Tibial nerve (tissue), 4 donors: ENCODE measurements at places on chromosomes 4 and X. TPM values are rescaled to one million over a fixed set of nuclear protein-coding genes. Genes with fewer than 3 reads are reported as not detected.

Gene ZNF185
- 17.1 TPM for total RNA-seq

Gene NAT8L
- 11.1 TPM for total RNA-seq

Gene GJB1
- total RNA-seq: 17.6 TPM

GRCh38 chr4:35918491-35918977 lies 325.8 kb downstream of the ARAP2 start:
- H3K4me3 ChIP-seq: no peak overlapping the region
- no peak overlapping the region for H3K27ac ChIP-seq
- no peaks in the 10 kb centered on the region for H3K4me1 ChIP-seq
- no peaks in the 10 kb centered on the region for H3K36me3 ChIP-seq

DNA sequence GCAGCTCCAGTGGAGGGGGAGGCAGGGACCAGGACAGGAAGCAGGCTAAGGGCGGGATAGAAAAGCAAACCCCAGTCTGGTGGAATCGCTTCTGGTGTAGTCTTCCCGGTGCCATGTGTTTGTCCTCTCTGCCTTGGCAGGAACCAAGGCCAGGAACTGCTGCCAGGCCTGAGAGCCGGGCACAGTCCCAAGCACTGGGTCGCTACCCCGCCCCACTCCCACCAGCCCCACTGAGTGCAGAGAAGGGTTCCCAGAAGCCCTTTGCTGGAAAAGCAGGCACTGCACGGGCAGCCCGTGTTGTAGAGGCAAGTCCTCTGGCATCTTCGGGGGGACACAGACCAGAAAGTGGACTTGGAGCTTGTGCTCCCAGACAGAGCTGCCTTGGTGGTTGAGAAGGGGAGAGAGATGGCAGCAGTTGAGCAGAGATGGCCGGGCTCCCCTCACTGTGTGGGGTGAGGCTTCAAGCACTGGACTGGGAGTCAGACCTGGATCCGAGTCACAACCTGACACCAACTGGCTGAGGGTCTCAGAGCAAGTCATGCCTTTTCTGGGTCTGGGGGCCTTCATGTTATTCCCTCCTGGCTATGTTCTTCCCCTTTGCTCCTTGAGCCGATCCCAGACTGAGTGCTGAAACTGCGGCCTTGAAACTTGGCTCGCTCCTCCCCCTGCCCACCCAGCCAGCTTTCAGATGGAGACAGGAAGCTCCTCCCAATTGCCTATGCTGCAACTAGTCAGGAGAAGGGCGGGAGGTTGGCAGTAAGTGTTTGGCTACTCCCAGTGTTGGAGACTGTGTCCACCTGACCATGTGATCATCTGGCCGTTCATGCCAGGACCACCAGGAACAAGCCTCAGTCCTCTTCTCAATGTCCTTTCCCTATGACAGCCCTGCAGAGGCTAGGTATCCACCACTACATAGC lies 59.7 kb upstream of the MTM1 start:
- no peaks in the 10 kb centered on the region for H3K36me3 ChIP-seq
- peak overlapping the region; percentile 35 for H3K27ac ChIP-seq
- H3K4me1 ChIP-seq: peaks cover 49% of the 10 kb centered on the region
- no peaks in the 10 kb centered on the region for H3K27me3 ChIP-seq
- DNase-seq: peak; percentile 25
- H3K4me3 ChIP-seq: peak overlapping the region; percentile 24

- peaks cover 43% of the 10 kb centered on the region for H3K36me3 ChIP-seq
- H3K4me1 ChIP-seq: no peaks in the 10 kb centered on the region
- H3K27me3 ChIP-seq: no peaks in the 10 kb centered on the region
- no peak for DNase-seq
- H3K4me3 ChIP-seq: no peak overlapping the region
Observed at GRCh38 chr4:184007891-184008290, 102.8 kb downstream of the STOX2 start.

DNA sequence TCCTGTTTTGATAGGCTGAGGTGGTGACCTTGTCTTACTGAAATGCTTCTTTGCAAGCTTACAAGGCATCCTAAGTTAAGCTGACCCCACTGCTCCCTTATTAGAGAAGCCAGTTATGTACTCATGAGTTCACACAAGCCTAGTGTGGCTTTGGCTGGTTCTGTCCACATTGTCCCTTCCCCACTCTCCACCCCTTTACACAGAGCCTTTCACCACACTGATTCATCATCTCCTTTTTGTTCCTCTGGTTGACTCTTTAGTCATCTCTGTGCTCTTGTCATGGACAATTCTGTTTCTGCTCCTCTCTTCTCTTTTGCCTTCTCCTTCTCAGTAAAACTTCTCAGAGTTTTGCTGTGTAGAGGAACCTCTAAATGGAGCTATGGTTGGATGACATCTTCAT lies 4.9 kb downstream of the CHRNA9 start:
- no peaks in the 10 kb centered on the region for H3K36me3 ChIP-seq
- H3K27me3 ChIP-seq: no peaks in the 10 kb centered on the region
- no peaks in the 10 kb centered on the region for H3K4me1 ChIP-seq
- H3K27ac ChIP-seq: no peak overlapping the region
- no peak overlapping the region for H3K4me3 ChIP-seq

- no peak overlapping the region for H3K27ac ChIP-seq
- H3K4me1 ChIP-seq: no peaks in the 10 kb centered on the region
- no peak overlapping the region for H3K4me3 ChIP-seq
- no peaks in the 10 kb centered on the region for H3K36me3 ChIP-seq
Observed at GRCh38 chrX:9728261-9728660, 37.4 kb downstream of the GPR143 start.

- H3K36me3 ChIP-seq: no peaks in the 10 kb centered on the region
- no peaks in the 10 kb centered on the region for H3K27me3 ChIP-seq
- H3K27ac ChIP-seq: no peak overlapping the region
- H3K4me1 ChIP-seq: no peaks in the 10 kb centered on the region
- H3K4me3 ChIP-seq: no peak overlapping the region
Observed at GRCh38 chrX:63058204-63058603, 292.9 kb downstream of the SPIN4 start.

GRCh38 chr4:10164877-10165283 lies 48.3 kb upstream of the WDR1 start:
- H3K27ac ChIP-seq: no peak overlapping the region
- no peaks in the 10 kb centered on the region for H3K4me1 ChIP-seq
- no peak overlapping the region for H3K4me3 ChIP-seq

GRCh38 chr4:114364857-114365256 lies 233.8 kb upstream of the UGT8 start:
- H3K36me3 ChIP-seq: no peaks in the 10 kb centered on the region
- H3K27ac ChIP-seq: no peak overlapping the region
- no peaks in the 10 kb centered on the region for H3K27me3 ChIP-seq
- H3K4me3 ChIP-seq: no peak overlapping the region
- DNase-seq: no peak

DNA sequence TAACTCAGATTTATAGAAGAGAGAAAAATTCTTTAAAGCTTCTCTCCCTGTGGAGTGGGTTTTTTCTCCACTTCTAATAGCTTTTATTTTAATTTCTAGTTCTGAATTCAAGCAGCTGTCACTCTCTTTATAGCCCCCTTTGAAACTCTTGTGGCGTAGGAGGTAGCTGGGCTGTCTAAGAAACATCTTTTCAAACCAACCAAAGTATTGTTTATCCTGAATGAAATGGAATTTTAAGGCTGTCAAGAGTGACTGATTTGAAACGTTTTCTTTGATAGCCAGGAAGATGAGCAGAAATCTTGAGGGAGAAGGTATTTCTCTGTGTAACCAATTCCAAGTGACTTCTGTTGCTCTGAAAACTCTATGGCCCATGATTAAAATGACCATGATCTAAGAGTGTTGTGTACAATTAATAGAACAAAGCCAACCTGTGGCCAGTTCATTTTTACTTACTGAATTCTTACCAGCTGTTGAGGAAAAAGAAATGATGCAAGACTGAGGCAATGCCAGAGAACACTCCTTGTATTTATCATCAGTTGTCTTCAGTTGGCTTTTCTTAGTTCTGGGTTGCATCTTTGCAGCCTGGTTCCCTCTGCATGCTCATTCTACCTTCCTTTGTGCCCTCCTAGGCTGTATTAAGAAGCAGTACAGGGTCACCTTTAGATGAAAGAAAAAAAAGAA lies 298.4 kb downstream of the ARHGAP10 start:
- no peaks in the 10 kb centered on the region for H3K36me3 ChIP-seq
- no peak for DNase-seq
- H3K4me3 ChIP-seq: no peak overlapping the region
- H3K4me1 ChIP-seq: peaks cover 40% of the 10 kb centered on the region
- H3K27ac ChIP-seq: no peak overlapping the region
- no peaks in the 10 kb centered on the region for H3K27me3 ChIP-seq

DNA sequence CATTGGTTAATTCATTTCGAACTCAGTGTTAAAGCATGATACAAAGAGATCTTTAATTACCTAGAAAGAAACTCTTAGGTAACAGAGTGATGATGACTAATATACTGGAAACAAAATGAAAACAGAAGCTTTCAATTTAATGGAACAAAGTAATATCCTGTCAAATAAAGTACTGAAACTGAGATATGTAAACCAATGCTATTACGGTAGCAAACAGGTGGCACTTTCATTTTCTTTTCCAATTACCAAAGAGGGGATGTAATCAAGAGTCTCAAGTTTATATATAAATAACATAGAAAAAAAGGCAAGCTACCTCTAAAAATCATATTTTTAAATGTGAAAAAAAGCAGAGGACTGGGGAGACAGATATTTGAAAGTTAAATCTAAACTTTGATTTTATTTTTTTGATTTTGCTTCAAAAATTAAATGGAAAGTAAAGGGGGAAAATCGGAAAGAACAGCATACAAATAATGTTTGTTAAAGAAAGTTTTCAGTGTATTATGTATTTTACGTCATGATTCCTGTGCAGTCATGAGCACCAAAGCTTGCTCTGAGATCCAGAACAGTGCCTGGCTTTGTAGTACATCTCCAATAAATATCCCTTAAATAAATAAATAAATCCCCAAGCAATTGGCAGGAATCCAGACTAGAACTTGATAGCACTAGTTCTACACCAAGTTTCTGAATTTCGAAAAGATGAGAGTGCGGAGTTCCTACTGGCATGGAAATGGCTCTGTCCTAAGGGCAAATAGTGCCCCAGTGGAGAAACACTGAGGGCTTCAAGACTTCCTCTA lies 25.0 kb upstream of the RAPGEF2 start:
- no peak overlapping the region for H3K4me3 ChIP-seq
- no peak for DNase-seq

GRCh38 chr4:139978692-139979091 lies 175.3 kb downstream of the MAML3 start:
- no peak for DNase-seq
- H3K4me1 ChIP-seq: no peaks in the 10 kb centered on the region
- H3K36me3 ChIP-seq: no peaks in the 10 kb centered on the region
- no peak overlapping the region for H3K27ac ChIP-seq
- H3K4me3 ChIP-seq: no peak overlapping the region

DNA sequence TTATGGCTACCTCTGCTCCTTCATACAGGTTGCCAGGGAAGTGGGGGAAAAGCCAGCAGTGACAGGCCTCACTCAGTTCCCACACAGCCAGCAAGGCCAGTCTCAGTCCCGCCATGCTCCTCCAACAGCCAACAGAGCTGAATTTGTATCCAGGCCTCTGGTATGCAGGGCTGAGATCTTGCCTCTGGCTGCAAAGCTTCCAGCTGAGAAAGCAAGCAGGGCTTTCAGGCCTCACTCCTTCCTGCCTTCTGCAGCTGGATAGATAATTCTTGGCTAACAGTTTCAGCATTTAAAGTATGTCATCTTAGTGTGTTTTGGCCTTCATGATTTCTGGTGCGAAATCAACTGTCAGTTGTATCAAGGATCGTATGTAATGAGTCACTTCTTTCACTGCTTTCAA lies 103.6 kb downstream of the GNL3L start:
- no peak overlapping the region for H3K4me3 ChIP-seq
- H3K27ac ChIP-seq: no peak overlapping the region
- no peaks in the 10 kb centered on the region for H3K4me1 ChIP-seq
- DNase-seq: no peak
- H3K27me3 ChIP-seq: no peaks in the 10 kb centered on the region
- no peaks in the 10 kb centered on the region for H3K36me3 ChIP-seq
